ENCODE measurements at places on chromosomes 11 and 22.

GRCh38 chr11:124877910-124878758, 12.9 kb downstream of the ROBO3 start:
- no peak for DNase-seq

DNA sequence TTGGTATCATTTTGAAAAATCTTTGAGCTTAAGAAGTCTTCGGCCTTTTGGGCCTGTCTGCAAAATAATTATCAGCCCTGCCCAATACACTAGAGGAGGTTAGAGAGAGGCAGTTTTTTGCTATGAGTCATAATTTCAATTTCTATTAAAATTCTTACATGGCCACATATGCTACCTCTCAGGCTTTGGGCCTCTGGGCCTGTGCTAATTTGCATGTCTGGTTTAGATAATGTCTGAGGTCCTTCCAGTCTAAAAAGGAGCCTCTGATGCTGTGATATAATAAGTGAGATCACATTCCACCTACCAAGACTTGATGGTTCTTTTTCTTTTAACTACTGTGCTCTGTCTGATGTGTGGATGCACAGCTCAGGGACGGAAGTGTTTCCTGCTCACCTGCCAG, 70.8 kb downstream of the KCNJ1 start:
- no peak for DNase-seq

GRCh38 chr11:11408436-11409221, 55.6 kb upstream of the CSNK2A3 start:
- DNase-seq = no peak

GRCh38 chr22:24436553-24436952, 9.2 kb downstream of the ADORA2A start:
- no peak for DNase-seq

DNA sequence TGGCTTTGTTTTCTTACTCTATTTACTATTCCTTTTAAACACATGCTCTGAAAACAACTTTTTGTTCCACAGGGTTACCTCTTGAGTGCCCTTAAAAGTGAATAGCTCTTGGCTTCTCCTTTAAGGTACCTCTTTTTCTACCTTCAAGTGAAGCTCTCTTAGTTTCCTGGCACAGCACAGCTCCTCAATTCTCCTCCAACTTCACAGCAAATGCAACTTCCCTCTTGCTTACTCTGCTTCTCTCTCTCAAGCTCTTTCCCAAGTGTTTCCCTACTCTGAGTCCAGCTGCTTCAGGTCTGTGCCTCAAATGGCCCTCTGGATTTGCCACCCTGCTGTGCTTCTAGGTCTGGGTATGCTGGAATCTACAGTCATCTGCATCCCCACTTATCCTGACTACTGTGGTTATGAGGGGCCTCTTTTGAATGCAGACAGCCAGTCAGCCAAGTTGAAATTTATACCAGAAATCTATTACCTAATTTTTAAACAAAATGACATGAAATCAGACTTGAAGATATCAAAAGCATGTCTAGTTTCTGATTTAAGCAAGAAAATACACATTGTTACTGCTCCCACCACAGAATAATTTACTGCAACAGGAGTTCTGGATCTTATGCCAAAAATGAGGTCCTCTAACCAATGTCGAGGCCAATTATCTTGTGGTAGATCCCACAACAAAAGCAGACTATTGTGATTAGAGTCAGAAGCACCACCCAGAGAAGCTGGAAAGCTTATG, 371.1 kb downstream of the SOX6 start:
- DNase-seq = no peak

DNA sequence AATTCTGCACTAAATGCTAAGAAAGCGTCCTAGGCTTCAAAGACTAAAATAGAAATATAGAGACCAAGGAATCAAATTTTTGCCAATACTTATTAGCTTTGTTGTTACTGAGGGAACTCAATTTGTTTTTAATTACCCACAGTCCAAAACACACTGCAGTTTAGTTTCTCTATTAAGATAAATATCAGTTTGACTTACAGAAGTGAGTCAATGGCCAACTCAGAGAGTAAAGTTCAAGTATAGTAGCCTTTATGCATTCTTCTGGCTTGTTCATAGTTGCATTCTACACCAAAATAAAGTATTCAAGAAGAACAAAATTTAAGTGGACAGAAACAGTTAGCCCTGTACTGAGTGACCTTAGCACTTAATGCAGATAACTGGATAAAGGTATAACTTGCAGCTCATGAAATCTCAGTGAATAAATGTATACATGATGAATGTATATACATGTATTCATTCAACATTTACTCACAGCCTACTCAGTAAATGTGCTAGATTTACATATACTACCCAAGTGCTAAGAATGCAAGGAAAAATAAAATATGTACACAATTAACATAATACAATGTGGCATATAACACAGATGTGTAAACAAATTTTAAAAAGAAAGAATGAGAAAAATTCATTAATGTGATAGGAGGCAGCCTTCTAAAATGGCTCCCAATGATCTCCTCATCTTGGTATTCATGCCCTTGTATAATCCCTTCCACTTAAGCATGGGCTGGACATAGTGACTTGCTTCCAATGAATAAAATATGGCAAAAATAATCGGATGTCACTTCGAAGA, 9.7 kb upstream of the RNF141 start:
- DNase-seq = no peak

DNA sequence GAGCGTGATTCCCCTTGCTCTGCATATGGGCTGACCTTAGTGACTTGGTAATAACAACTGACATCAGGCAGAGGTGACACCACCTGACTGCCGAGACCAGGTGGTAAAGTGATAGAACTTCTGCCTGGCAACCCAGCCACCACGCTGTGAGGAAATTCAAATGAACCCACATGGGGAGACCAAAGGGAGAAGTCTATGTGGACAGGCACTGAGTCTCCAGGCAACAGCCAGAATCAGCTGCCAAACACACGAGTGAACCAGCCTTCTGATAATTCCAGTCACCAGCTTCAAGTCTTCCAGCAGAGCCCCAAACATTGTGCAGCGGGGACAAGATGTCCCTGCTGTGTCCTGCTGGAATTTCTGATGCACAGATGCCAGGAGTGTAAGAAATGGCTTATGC, 29.7 kb downstream of the SPATA19 start:
- no peak for DNase-seq

GRCh38 chr11:128632141-128632791, 44.9 kb upstream of the ETS1 start:
- peak; percentile 52 for DNase-seq

- no peak for DNase-seq
Measured at GRCh38 chr11:99117603-99118002, 96.9 kb downstream of the CNTN5 start.

GRCh38 chr11:93288079-93288478, 42.5 kb upstream of the DEUP1 start:
- no peak for DNase-seq

GRCh38 chr11:131467645-131468394, 97.4 kb downstream of the NTM start:
- no peak for DNase-seq

- no peak for DNase-seq
Measured at GRCh38 chr22:32477596-32477995, 3.0 kb downstream of the FBXO7 start.

DNA sequence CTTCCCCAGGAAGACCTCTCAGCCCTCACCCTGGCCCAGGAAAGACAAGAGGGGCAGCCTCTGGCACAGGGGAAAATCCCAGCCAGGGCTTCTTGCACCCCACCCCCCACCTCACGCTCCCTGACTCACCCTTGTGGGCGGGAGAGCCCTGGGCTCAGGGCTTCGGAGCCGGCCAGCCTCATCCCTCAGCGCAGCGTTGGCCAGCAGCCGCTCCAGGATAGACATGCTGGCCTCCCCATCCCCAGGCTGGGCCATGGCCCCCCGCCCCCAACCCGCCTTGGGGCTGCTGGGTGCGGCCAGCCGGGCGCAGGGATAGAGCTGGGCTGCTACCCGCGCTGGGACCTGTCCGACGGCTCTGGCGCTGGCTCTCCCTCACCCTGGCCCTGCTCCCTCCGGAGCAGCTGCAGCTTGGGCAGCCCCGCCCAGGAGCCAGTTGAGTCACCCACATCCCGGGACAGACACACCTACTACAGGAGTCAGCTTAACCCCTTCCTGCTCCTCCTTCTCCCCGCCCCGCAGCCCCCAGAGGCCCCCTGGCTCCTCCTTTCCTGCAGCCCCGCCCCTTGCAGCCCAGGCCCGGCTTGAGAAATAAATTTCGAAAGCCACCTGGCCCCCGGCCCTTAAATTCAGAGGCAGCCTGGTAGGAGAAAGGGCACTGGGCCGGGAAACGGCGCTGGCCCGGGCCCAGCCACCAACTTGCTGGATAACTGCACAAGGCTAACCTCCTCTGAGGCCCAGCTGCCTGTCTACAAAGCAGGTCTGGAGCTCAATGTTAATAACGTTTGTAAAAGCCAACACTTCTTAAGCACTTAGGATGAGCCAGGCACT, 13.4 kb downstream of the TNKS1BP1 start:
- DNase-seq = peak; percentile 57

Measured in activated CD4-positive, alpha-beta T cell treated with anti-CD3 and anti-CD28 coated beads for 4 hours (primary cell).